ENCODE measurements at places on chromosomes 7 and 10. TPM values are rescaled to one million over a fixed set of nuclear protein-coding genes. Genes with fewer than 3 reads are reported as not detected.

Gene PIP
- total RNA-seq, result not detected

Gene PGAM2
- not detected for total RNA-seq

Gene TWNK
- total RNA-seq, result 13.6 TPM

Gene ITGA8
- total RNA-seq, result not detected

Gene MYH16
- total RNA-seq, result not detected

Gene DPCD
- 11.2 TPM for total RNA-seq

Gene C7orf33
- not detected for total RNA-seq

Gene AGAP6
- total RNA-seq, result 17.9 TPM

Gene PTN
- not detected for total RNA-seq

Gene FGFR2
- total RNA-seq, result 0.73 TPM

Gene TNRC18
- 87.6 TPM for total RNA-seq

Gene PLXNA4
- 0.21 TPM for total RNA-seq

Gene H2AZ2
- 208 TPM for total RNA-seq

Gene TAS2R41
- total RNA-seq, result not detected

Gene IRF5
- 26.5 TPM for total RNA-seq

Gene PRR15
- not detected for total RNA-seq

Gene PTF1A
- total RNA-seq, result not detected

Gene EPHA1
- total RNA-seq, result 0.21 TPM

Gene CDC123
- 167 TPM for total RNA-seq

Gene HECW1
- not detected for total RNA-seq

Gene OR2A12
- not detected for total RNA-seq

Gene PON1
- total RNA-seq, result not detected

Gene GIMAP6
- 55.8 TPM for total RNA-seq
